ENCODE measurements at places on chromosomes 3 and 15.

- peak; percentile 68 for DNase-seq
Observed at GRCh38 chr3:197297476-197298340, 704 bp downstream of the DLG1 start.

- DNase-seq: no peak
Observed at GRCh38 chr3:23836536-23837230, 30.9 kb downstream of the UBE2E1 start.

DNA sequence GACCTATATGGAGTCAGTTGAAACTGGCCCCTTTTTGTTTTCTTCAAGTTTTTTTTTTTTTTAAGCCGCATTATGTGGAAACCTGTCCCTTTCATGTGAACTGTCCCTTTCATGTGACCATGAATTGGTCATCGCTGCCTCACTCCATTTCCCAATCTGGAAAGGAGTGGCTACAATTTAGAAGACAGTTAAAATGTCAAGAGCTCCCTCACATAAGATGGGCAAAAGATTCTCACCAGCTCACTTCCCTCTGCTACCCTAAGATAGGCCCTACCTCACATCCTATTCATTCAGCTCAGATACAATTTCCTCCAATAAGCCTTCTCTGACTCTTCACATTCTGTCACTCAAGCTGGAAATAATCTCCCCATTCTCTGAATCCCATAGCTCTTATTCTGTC lies 111.3 kb upstream of the BCL6 start:
- DNase-seq: no peak

DNA sequence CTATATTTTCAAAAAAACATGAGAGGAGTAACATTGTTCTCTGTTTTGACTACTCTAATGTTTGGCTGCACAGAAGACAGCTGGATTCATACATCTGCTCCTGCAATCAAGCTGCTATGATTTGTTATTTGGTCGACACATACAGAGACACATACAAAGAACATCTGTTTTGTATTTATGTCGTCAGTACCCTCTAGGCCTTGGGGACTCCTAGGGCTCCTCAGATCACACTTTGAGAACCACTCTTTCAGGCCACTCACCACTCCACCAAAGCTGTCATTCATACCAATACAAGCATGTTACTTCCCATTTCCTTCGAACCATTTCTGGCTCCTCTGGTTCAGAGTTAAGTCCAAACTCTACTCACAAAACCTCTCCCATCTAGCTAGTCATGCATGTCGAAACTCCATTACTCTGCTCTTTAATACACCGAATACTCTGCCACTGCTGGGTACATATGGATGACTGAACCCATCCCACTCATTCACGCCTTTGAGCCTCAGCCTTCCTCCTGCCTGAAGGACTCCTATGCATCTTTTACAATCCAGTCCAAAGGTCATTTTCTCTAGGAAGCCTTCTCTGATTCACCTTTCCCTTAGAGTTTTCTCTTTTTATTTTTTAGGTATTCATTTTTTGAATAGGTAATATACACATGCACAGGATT lies 102.9 kb upstream of the ARHGEF3 start:
- DNase-seq: no peak

DNA sequence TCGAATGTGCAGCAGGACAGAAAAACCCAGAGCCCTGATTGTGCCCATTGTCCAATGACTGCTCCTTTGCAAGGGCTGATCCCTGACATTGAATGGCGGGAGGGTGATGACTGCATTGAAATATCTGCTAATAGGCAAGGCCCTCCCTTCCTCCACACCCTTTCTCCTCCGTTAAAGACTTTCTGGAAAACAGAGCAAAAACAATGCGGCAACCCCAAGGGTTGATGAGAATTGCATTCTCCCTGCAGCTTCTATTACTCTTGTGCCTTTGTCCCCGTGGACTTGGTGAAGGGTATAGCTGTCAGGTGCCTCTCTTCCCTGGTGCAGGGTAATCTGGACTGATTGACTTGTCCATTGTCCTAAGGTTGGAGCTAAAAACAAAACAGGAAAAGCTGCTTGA lies 71.8 kb downstream of the THSD4 start:
- DNase-seq: no peak

- no peak for DNase-seq
Observed at GRCh38 chr15:89972085-89972484, 29.0 kb upstream of the ZNF710 start.

DNA sequence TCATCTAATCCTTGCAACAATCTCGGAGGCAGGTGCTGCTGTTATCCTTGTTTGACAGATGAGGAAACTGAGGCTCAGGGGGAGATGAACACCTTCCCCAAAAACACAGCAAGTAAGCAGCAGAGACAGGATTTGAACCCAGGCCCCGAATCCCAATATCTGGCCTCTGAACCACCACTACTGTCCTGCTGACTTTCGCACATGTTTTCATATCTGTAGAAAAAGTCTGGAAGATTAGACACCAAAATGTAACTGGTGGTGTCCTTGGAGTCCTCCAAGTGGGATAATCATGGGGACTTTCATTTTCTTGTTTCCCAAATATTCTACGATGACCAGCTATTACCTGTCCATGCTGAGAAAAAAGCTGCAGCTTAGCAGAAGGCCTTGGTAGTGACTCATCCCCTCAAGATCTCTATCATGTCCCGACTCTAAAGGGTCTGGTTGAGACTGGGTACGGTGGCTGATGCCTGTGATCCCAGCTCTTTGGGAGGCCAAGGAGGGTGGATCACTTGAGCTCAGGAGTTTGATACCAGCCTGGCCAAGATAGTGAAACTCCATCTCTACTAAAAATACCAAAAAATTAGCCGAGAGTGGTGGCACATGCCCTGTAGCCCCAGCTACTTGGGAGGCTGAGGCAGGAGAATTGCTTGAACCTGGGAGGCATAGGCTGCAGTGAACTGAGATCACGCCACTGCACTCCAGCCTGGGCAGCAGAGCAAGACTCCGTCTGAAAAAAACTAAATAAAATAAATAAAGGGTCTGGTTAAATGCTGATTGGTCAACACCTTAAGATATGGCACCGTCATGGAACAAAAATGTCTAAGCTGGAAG lies 8.6 kb downstream of the IRAK2 start:
- DNase-seq: no peak

- DNase-seq: no peak
Observed at GRCh38 chr3:29397406-29397805, 116.5 kb downstream of the RBMS3 start.

GRCh38 chr15:39887832-39888231 lies 32.2 kb downstream of the GPR176 start:
- peak; percentile 33 for DNase-seq

GRCh38 chr3:21839592-21839991 lies 88.6 kb upstream of the ZNF385D start:
- DNase-seq: no peak

DNA sequence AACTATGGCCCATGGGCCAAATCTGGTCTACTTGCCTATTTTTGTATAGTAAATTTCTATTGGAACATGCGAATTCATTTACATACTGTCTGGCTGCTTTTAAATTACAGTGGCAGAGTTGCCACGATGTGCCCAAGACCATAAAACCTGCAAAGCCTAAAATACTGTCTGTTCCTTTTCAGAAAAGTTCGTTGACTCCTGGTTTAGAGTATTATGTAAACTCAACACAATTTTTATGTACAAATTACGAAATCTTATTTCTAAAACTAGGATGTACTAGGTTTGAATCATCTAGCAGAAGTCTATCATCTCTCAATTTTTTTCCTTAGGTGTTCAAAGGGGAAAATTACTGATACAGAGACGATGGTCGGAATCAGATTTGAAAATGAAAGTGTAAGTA lies 26.9 kb downstream of the SENP2 start:
- DNase-seq: no peak
